ENCODE measurements at places on chromosomes 6 and 20.

- DNase-seq, result peak; percentile 27
These were observed 32.7 kb downstream of the TRDN start for GRCh38 chr6:123604067-123604466.

GRCh38 chr20:23151008-23151703 is 65.0 kb upstream of the CD93 start:
- no peak for DNase-seq

DNA sequence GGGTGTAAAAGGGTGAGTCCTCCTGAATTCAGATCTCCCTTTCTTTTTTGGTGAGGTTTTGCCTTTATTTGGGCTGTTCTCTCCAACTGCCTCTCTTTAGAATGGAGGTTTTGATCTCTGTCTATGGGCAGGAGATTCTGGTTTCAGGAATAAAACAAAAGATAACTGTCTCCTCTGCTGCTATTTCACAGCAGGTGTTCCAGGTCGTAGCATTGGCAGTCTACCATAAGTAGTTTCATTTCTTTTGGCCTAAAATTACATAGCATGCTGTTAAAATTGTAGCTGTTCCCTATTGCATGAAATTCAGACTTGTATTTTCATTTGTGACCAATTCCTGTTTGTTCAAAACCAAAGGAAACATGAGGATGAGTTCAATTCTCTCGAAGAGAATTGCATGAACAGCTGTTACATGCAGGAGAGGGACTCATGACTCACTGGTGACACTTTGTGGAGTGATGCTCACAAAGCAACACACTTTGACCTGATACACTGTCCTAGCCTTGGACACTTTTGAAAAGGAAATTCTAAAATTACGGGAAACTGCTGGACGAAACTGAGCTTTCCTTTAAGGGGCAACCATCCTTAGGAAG is 76.8 kb upstream of the SIRPG start:
- no peak for DNase-seq

DNA sequence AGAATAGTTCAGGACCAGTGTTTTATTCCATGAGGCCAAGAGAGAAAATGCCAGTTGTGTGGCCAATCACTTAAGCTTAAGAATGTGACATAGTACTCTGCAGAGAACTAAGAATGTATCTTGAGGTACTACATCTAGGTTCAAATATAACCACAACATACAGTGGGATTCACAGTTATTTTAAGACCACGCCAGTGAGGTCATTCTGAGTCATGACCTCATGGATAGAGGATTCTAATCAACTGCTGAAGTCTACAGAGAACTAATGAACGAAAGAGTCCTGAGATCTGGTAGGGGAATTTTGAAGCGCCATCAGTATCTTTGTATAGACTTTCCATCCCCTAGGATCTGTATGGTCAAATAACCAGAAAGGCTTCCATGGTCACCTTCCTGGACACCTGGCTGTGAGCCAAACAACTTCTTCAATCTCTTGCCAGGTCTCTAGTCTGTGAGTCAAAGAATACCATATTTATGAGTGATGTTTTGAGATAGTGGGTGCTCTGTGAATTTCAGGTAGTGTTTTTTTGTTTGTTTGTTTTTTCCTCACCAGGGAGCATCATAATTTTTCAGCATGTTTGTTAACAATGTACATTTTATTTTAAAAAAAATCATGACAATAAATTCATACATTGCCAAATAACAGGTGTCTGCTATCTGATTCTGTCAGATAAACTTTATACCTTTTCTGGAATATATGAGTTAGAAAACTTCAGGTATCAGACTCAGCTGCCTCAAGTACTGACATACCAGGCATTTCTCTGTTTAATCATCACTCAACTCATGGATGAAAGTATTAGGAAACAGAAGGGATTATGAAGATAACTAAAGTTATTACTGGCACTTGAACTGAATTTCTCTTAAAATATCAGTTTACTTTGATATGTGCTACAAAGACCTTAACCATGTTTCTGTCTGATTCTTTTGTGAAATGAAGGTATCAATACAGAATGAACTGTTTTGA is 217.9 kb downstream of the PLCB4 start:
- DNase-seq, result no peak

GRCh38 chr6:39196673-39197091 is 32.6 kb downstream of the KCNK5 start:
- DNase-seq, result no peak

GRCh38 chr6:12064131-12064530 is 52.0 kb downstream of the HIVEP1 start:
- DNase-seq, result no peak

GRCh38 chr6:148166339-148166968 is 176.2 kb upstream of the SASH1 start:
- DNase-seq, result peak; percentile 61

DNA sequence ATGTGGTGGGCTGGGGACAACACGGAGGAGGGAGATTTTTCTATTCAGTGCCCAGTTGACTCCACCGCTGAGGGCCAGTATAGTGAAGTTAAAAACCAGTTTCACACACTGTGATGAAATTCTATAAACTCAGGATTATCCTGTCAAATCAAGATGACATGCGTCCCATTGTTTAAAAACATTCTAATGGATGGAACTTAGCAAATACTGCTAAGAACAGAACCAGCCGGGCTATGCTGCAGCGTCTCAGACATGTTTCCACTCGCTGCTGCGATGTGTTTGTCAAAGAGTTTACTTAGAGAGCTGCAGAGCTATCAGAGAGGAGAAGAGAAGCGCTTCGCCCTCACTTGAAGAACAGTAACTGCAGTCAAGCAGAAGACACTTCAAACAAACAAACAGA is 212.6 kb upstream of the FOXQ1 start:
- DNase-seq, result no peak

GRCh38 chr6:111121789-111122350 is 34.6 kb downstream of the SLC16A10 start:
- DNase-seq, result no peak

DNA sequence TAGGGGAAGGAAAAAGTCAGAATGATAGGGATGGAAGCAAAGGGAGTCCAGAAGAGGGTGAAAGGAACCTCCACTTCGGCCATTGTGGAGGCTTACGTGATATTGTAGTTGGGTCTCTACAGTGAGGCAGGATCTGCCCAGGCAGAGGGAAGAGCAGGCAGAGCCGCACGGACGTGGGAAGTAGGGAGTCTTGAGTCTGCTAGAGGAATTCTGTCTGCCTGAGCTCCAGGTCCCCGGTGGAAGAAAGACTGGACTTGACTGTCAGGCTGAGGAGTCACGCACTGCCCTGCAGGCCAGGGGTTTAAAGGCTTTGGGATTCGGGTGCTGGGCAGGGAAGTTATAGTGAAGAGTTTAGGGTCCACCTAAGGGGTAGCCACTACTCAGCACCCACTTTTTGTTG is 16.4 kb downstream of the TGM6 start:
- no peak for DNase-seq

DNA sequence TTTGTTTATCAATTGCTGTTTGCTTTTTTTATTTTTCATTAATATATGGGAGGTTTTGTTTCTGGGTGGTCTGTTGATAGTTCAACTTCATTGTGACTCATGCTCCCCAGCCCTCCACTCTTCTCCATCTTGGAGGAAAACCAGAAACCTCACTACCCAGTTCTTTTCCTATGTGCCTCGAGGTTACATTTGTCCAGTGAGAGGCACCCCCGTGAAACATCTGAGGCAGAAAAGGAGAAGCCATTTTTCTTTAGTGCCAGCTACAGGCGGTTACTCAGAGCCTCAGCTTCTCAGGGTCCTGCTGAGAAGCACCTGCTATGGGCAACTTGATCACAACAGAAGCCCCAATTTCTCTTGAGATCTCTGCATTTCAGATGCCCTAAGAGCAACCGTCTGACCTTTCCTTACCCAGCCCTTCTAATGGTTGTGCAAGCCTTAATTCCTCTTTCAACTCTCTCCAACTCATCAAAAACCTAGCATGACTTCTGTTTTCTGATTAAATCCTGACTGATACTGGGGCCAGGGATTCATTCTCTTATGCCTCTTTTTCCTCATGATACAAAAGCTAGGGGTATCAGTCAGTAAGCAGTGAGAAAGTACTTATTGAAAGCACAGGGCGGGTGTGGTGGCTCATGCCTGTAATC is 144.6 kb downstream of the ELOVL4 start:
- no peak for DNase-seq

DNA sequence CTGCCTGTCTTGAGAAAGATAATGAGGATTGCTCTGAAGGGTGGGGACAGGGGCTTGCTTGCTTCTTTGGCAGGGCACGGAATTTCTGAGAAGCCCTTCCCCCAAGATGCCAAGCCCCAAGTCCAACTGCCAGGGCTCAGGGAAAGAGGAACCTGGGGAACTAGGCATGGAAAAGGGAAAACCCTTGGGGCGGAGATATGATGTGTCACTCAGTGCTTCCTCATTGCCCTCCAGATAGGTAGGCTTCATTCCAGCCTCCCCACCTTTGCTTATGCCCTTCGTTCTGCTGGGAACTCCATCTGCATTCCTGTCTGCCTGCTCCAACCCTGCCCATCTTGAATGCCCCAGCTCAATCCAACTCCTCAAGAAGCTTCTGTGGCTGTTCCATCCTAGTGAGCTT is 61.2 kb downstream of the VEGFA start:
- no peak for DNase-seq

DNA sequence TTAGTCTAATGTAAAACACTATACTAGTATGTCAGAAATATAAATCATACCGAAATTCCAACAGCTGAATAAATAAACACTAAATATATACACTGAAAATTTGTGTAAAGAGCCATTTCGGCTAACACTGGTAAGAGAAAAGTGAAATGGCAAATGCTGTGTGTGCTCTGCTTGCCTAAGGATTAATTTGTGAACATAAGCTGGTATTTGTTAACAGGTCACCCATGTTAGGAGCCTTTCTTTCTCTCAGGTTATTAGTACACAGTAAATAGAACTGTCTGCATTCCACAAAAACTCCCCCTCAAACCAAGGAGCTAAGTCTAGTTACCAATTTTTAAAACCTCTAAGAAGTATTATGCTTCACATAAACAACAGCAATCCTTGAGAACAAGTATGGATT is 27.0 kb downstream of the ELOVL5 start:
- no peak for DNase-seq

GRCh38 chr6:130773860-130774259 is 53.3 kb upstream of the SMLR1 start:
- DNase-seq, result no peak

- DNase-seq, result no peak
These were observed 83.3 kb upstream of the BHLHE23 start for GRCh38 chr20:63090052-63090451.

DNA sequence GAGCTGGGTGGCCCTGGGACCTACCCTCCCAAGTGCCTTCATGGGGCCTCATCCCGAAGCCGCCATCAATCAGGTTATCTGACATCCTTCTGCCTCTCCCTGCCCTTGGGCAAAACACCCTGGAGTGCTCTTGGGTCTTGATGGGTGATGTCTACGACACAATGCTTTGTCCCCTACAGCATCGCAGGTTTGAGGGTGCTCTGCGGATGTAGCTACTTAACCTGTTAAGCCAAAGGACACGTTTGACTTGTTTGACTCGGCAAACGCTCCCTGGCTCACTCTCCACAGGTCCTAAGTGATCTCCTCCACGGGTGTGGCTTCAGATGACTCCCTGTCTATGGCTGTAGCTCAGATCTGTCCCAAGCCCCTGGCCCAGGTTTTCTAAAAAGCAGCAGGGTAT is 35.6 kb downstream of the TBC1D7 start:
- no peak for DNase-seq

DNA sequence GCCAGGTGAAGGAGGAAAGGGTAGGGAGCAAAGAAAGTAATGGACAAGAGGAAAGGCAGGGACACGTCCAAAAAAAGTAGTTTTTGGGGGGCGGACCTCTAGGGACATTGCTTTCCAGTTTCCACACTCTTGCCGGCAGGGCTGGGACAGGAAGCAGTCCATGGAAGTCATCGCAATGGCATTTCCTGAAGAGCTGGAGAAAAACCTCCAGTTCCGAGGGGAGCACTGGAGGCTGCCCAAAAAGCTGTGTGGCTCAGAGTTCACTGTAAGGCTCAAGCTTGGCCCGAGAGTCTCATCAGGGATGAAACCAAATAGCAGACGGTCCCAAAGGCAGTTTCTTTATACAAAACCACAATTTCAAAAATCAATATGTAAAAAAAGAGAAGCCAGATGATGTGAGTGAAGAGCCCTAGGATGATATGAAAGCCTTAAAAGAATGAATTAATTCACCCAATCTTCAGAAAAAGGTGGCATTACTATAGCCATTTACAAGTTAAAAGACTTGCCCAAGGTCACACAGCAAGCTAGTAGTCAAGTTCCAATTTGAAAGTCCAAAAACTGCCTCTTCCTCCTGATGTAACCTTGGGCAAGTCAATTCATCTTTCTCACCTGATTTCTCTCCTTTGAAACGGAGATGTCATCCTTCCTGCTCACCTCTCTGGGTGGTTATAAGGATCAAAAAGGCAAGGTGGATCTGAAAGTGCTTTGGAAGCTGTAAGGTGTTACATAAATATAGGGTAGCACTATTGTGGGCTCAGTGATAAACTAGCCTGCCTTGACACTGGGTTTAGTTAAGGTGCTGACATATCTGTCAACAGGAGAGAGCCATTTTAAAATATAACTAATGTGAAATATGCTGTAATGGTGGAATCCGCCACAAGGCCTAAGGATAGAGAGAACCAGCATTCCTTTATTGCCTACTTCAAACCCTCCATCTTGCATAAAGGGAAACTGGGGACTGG is 9.1 kb downstream of the BCL2L1 start:
- DNase-seq, result no peak

- DNase-seq, result peak; percentile 68
These were observed 81.1 kb downstream of the PRDM1 start for GRCh38 chr6:106167096-106167814.

DNA sequence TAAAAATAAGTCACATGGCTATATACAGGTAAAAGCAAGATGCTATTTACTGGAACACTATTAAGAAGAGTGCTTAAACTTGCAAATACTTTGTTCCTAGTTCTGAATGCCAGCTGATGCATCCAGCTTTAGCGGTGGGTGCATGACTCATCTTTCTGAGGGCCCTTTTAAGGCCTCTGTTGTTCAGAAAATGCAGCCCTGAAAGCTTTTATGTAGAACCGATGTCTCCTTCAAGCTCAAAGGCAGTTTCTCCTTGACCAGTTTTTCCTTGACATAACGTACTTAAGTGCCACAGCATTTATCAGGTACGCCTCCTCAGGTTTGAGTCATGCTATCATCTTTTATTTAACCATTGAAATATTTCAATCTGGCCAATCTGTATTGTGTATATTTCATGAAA is 82.8 kb downstream of the MLIP start:
- no peak for DNase-seq

- no peak for DNase-seq
These were observed 23.6 kb downstream of the BNIP5 start for GRCh38 chr6:36312854-36313648.

- no peak for DNase-seq
These were observed 34.8 kb downstream of the WRNIP1 start for GRCh38 chr6:2799936-2800527.

DNA sequence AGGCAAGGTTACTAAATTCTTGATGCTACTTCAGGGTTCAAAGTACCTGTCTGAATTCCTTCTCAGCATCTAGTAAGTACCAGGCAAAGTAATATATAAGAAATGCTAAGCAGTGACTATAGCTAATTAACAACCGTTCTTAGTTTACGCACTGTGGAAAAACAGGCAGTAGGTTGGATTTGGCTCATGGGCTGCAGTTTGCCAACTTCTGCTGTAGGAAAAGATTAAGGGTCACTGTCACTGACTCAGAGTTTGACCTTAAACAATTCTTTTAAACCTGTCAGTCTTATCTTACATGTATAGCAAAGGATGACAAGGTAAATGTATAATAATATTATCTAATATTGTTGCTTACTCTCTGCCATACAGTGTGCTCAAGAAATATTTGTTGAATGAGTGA is 42.3 kb downstream of the CTNNBL1 start:
- DNase-seq, result no peak
